Stimulated activated naive CD8-positive, alpha-beta T cell treated with anti-CD3 and anti-CD28 coated beads, Interleukin-15, amount 100 ng/mL, for 72 hours (primary cell): ENCODE measurements at places on chromosomes 4 and X.

DNA sequence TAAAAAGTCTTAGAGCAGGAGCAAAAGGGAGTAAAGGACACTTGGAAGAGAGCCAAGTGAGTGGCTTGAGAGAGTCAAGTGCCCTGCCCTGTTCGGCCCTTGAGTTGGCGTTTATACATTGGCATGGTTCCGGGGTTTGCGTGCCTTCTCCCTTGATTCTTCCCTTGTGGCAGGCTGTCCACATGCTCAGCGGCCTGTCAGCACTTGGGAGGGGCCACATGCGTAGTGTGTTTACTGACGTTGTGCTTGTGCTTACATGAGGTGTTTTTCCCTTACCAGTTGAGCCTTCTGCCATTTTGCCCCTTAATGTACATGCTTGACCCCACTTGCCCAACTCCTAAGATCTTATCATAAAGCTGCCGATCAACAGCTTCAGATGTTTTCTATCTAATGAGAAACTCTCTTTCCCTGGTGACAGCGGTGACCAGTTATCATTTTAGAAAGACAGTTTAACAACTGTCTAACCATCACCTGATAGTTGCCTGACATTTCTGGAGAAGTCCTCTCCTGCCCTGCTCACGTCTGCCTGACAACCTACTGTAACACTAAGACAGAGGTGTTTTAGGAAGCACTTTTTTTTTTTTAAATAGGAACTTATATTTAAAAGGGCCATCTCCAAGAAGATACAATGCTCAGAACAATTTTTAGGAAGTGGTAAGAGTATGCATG, 49.5 kb upstream of the GC start:
- DNase-seq, result no peak

GRCh38 chrX:100830143-100830542, 10.0 kb downstream of the CSTF2 start:
- no peak for DNase-seq

- no peak for DNase-seq
These were observed 46.6 kb downstream of the CLOCK start for GRCh38 chr4:55500072-55500471.

DNA sequence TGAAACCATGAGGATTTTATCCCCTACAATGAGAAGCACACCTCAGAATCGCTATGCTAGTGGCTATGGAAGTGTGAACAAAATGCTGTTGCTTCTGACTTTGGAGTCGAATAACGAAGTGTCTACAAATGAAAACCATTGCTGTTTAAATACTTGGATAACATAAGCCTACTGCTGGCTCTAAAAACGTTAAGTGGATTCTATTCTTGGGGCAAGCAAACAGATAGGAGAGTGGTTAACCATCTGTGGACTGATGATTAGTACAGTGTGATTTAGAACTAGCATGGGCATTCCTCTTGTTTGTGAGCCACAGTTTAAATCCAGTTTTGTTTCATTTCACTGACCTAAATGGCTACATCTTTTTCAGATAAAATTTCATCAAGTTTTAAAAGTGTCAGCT, 109.7 kb upstream of the PNPLA4 start:
- no peak for DNase-seq

GRCh38 chr4:26670903-26671537, 87.1 kb downstream of the TBC1D19 start:
- DNase-seq, result no peak

GRCh38 chrX:135973025-135973547, 702 bp downstream of the MMGT1 start:
- no peak for DNase-seq

- no peak for DNase-seq
These were observed 261.8 kb downstream of the MID1IP1 start for GRCh38 chrX:39063037-39063436.

GRCh38 chr4:3745886-3746656, 20.1 kb upstream of the ADRA2C start:
- no peak for DNase-seq

DNA sequence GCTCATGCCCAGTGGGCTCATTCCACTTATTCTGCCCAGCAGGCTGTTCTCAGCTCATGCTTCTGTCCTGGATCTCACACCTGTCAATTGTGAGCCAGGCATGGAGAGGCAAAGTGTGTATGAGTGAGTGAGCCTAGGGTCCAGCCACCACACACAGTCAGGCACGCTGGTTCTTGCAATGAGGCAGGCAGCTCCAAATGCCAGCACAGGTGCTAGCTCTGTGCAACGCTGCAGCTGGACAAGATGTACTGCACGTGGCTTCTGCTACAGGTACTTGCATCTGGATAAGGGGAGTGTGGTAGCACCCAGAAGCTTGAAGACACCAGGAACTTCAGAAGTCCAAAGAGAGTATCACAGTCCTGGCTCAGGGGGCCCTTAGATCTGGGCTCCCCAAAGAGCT, 1249.4 kb upstream of the IGFBP7 start:
- no peak for DNase-seq

DNA sequence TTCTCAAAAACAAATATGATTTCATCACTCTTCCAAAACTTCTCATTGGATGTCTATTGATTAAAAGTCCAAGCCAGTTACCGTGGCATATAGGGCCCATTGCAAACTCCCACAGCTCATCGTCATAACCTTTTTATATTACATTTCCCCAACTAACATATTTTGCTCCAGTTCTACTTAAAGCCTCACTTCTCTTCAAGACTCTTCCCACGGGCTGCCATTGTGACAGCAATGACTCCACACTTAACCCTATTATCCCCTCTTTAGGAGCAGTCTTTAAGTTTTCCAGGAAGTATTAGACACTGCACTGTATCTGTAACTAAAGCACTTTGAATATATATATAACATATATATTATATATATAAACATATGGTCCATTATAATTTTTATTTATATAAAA, 44.5 kb downstream of the DTHD1 start:
- no peak for DNase-seq

GRCh38 chrX:100635040-100635439, 1.6 kb downstream of the TSPAN6 start:
- DNase-seq, result no peak

- DNase-seq, result no peak
These were observed 18.9 kb downstream of the ADD1 start for GRCh38 chr4:2862528-2862927.

GRCh38 chr4:73701116-73701515, 39.3 kb upstream of the CXCL8 start:
- DNase-seq, result no peak

DNA sequence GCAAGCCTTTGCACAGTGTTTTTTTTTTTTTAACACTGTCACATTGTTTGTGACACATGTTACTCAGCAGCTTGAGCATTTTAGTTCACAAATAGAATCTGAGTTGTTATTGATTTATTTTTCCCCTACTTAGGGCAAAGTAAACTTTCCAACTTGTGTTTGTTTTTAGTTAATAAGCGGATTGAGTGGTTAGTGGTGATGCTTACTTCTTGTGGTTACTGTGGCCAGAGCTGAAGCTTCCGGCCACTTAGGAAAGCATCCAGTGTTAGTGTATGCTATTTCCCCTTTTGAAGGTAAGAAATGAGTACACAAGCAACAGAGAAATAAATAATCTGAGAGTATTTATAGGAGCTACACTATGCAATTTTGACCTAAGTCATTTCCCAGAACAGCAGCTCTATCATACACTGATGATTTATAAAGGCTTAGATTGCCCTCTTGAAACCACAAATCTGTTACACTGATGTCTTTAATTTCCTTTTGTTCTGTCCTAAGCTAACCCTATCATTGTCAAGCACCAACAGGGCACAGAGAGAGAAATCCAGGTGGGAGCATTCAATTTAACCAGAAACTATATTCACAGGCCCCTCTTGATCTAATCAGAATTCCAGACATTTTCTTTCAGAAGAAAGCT, 2464.6 kb downstream of the PCDH7 start:
- no peak for DNase-seq

DNA sequence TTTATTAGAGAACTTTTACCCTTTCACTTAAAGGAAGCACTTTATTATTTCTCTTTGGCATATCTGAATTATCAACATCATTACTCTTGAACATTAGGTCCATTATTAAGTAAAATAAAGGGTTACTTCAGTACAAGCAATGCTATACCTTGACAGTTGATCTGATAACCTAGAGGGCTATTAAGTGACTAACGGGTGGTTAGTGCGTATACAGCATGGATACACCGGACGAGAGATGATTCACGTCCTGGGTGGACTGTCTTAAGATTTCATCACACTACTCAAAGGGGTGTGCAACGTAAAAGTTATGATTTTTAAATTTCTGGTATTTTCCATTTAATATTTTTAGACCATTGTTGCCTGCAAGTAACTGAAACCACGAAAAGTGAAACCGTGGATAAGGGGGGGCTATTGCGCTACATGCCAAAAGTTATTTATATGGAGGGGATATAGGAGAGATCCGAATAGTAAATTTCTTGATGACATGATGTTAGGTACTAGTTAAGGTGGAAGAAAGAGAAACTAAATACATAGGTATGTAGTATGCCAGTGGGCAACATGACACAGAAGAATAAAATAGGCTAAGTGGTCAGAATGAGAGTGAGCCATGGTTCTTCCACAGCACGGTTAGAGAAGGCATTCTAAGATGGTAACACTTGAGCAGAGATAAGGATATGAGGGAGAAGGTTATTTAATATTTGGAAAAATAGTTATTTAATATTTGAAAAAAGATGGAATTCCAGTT, 230.8 kb upstream of the ANKRD50 start:
- no peak for DNase-seq

- DNase-seq, result no peak
These were observed 139.7 kb downstream of the TSPAN5 start for GRCh38 chr4:98518559-98519267.

GRCh38 chr4:25161593-25161950, 1.3 kb upstream of the SEPSECS start:
- no peak for DNase-seq

GRCh38 chr4:141348573-141348972, 127.9 kb downstream of the ZNF330 start:
- no peak for DNase-seq

DNA sequence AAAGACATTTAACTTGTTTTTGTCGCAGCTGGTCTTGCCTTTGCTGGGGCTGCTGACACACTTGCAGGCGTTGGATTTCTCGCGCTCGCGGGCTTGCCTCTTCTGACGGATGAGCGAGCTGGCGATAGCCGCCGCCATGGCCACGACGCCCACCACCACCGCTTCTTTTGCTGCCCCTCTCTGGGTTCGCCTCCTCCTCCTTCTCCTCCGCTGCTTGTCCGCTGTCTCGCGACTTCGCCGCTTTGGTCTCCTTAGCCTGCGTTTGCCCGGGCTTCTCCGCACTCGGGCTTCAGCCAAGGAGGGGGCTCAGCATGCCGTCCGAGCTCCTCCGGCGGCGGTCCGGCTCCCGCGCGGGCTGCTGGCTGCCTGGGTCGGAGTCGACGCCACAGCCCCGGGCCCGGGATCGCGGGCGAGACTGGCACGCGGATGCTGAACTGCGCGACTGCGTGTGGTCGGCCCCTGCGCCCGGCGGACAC, 613 bp downstream of the FGF13 start:
- DNase-seq, result no peak

DNA sequence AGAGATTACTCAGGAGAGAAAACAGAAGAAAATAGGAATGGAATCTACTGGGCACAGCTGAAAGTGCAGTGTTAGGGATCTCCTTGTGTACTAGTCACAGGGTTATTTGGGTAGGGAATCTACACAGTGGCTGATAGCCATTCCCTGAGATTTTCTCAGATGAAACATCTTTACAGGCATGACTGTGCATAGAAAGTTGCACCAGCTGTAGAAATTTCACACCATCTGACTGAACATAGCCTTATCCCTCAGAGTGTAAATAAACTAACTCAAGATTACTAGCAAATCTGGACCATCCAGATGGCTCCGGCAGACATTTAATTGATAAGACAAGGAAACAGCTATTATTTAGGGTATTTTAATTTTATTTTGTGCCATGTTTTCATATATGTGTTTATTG, 2053.5 kb upstream of the TENM3 start:
- no peak for DNase-seq

- no peak for DNase-seq
These were observed 118.4 kb downstream of the RAPGEF2 start for GRCh38 chr4:159221280-159221679.

GRCh38 chr4:52019936-52020657, at the start of gene LRRC66:
TSS of gene LRRC66 (minus strand) at chr4:52020363. CDS start at chr4:52017613, 2,750 bp downstream.
- DNase-seq, result no peak

- no peak for DNase-seq
These were observed 67.0 kb upstream of the FAT1 start for GRCh38 chr4:186790630-186791029.

DNA sequence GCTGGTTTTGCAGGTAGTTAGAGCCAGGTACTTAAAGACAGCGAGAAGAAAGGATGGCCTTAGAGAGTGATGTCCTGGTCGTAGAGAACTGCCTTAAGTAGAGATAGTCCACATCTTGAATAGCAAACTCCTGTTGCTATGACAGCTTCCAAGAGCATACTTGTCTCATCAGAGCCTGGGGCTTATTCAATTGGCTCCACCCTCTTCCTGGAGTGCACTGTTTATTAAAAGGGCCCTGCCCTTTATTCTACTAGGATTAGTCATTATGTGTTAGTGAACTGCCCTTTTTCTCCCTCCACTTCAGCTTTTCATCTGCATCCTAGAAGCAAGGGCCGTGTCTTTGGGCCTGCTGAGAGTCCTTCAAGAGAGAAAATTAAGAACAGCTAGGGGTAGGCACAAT, 94.5 kb upstream of the EOLA2 start:
- no peak for DNase-seq

DNA sequence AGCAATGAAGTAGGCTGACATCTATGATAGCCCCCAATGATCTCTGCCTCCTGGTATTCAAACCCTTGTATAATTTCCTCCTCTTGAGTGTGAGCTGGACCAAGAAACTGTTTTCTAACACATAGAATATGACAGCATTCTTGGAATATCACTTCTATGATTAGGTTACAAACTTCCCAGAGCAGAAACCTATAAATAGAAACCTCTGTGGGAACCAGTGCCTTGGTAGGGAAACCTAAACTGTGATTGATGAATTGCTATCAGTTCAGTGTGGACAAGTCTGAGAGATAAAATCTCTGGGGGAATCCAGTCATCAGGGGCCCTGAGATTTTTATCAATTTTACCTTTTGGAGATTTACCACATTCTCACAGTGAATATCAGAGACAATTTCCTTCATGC, 756.5 kb upstream of the AGA start:
- no peak for DNase-seq

DNA sequence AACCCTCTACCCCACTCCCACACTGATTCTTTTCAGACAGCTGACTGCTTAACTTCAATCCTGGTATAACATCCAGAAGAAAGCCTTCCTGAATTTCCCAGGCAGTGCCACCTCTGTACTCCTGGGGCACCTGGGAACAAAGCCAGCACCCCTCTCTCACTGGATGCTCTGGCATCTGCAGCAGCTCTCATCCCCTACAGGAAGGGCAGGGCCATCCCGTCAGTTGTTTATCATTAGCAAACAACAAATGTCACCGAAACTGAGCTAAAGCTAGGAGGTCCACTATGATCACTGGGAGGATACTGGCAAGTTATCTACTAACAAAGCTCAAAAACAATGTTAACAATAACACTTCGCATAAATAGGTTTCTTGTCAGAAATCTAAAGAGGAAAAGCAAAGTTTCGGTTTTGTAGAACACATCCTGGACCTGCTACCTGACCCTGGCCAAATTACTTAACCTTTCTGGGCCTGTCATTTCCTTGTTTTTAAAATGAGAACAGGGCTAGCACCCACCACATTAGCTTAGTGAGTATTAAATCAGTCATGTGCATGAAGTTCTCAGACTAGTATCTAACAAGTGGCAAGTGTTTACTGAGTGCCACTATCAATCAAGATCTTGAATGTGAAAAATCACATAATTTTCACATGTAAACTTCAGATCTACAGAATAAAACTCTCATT, 86.6 kb downstream of the NR3C2 start:
- DNase-seq, result no peak

GRCh38 chrX:48958635-48959094, 1.3 kb upstream of the OTUD5 start:
- peak; percentile 21 for DNase-seq
